ENCODE measurements at places on chromosomes 1 and 21.

DNA sequence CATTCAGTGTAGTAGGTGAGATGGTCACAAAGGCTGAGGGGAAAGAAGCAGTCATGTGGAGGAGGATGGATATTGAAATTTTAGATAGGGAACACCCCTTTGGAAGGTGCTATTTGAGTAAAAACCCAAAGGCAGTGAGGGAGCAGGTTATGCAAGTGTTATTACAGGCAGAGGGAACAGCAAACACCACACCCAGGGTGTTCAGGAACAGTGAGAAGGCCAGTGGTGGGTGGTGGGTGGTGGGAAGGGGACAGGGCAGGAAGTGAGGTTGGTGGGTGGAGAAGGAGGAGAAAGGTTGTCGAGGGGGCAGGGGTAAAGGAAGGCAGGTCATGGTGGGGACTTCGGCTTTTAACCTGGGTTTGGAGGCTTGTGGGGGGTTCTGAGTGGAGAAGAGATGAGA, 39.2 kb upstream of the SCMH1 start:
- no peak for DNase-seq

DNA sequence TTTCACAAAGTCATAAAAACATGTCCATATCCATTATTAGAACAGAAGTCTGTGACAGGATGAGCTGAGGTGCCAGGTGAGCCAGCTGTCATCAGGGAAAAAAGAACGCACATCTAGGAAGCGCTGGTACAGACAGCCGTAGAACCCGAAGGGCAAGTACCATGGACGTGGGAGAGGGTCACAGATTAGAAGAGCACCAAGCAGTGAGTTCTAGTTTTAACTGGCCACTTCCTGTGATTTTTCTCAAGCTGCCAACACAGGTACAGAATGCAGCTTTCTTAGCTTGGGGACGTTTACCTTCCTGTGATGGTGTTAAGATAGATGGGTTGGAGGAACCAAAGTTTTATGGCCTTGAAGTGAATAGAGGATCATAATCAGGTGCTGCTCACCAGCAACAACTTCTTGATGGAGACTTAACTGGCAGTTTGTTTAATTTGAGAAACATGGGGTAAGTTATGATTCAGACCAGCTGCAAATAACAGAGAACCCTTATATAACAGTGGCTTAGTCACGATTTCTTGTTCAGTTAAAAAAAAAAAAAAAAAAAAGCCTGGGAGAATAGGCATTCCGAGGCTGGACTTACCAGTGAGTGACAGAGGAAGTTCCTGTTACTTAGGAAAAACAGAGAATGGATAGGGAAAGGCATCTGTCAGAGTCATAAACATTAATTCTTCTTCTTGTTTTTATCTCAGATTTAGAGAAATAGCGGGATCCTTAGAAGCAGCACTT, 30.9 kb downstream of the AGT start:
- DNase-seq: no peak

DNA sequence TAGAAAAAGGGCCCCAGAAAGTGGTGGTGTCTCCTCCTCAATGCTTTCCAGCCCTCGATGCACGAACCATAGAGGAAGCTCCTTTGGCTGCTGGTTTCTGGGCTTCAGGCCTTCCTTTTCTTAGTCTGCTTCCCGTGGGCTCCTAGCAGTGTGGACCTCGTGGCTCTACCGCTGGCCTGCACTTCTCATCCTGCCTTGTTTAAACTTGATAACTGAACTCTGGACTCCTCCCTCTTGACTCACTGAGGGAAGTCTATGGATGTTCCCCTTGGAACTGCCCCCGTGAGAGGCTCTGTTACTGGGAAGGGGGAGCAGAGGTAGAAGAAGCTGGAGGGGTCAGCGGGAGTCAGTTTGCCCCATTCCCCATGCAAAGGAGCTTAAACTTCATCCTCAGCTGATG, 75.3 kb upstream of the WDR26 start:
- DNase-seq: no peak

GRCh38 chr1:145993618-145994390, 2.6 kb downstream of the TXNIP start:
- DNase-seq: no peak

- DNase-seq: no peak
Observed at GRCh38 chr1:110057963-110058518, 12.4 kb downstream of the ALX3 start.

- no peak for DNase-seq
Observed at GRCh38 chr1:74728736-74729135, 4.1 kb downstream of the CRYZ start.

DNA sequence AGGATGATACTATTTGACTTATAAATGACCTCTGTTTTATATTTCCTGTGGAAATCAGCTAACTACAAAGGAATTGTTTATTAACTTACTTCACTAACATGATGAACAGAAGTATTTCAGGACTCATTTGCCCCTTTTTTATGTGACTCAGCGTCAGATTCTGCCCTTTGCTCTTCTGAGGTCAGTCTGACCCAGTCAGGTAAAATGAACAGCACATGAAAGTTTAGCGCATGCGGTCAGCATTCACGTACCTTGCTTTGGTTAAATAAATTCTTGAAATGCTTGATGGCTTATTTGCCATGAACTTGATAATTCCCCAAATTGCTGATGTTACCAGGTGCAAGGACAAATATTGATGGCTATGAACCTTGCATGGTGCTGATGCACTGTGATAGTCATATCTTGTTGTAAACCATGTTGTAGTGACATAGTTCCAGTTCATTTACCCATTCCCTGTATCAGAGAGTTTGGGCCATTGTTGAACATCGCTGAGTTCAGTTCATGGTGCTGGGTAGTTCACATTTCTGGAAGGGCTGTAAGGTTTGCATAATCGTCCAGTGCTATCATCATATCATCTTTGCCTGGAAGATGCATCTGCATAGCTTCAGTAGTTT, 133.4 kb downstream of the NFIA start:
- DNase-seq: no peak

DNA sequence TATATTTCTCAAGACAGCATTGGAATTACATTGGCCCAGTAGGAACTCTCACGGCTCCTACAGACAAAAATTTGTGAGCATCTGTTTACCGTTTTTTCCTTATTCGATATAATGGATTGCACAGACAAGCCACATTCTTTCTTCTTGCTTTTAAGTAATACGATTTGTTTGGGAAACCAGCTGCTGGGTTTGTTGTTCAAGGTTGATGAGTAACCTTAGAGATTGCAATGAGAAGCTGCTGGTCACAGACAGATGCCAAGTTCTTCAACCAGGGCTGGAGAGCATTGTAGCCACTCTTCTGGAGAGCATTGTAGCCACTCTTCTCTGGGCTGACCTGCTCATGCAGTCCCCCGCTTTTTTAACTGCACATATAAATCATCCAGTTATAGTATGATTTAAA, 1.4 kb upstream of the MIA3 start:
- no peak for DNase-seq

DNA sequence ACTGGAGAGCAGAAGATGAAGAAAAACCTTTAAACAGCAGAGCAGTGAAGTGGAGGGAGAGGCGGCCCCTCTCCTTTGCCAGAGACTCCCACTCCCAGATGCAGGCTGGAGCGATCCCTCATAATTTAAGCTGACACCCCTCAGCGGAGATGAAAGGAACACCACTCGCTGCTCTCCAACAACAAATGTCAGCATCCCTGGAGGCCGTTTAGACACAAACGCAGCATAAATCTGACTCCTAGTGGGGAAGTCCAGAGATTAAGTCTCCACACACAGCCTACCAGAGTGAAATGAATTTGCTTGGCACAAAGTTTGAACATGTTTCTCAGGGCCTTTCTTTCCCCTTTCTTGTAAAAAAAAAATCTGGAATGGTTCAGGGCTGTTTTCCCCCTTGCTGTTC, 137.8 kb downstream of the LMX1A start:
- no peak for DNase-seq

DNA sequence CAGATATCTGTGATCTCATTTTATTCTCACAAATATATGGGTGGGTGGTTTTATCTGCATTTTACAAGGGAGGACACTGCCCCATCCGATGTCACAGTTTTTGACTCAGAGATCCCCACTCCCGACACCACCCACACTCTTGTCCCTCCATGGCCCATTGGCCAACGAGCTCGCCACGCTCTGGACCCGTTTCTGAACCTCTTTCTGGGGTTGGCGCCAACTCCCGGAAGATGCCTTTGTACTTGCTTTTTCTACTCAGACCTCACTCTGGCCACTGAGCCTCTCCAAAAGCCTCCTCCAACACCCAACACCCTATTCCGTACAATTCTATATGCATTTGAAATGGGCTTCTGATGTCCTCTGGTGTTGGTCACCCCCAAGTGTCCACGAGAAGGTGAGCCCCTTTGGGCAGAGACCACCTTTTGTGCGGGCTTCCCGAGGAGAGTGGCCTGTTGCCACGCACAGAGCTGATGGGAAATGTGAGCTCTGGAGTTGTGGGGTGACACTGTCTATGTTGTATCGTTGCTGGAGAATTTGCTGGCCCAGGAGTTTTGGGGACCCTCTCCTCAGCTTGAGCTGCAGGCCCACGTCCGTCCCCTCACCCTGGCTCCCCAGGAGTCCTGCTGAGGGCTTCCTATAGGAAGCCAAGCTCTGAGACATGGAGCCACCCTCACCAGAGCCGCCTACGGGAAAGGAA, 366.9 kb upstream of the VAMP3 start:
- no peak for DNase-seq

DNA sequence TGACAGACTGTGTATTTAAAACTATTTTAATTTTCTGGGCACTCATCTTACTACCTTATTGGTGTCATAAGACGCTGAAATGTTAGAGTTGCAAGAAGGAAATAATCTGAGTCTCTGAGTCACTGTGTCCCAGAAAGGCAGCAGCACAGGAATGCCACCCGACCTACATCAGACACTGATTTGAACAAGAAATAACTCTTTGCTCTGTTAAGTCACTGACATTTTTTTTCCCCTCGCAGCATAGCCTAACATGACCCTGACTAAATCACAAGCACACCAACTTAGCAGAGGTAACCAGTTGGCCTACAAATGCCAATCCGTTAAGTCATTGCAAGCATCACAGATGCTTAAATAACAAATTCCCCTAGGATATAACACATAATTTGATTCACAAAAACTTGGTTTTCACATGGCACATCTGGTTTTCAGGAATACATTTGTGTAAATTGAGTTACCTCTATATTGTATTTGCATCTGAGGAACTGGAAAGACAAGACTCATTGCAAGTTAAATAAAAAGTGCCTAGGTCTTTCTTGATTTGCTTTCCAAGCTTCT, 349.1 kb downstream of the SEC16B start:
- DNase-seq: no peak

DNA sequence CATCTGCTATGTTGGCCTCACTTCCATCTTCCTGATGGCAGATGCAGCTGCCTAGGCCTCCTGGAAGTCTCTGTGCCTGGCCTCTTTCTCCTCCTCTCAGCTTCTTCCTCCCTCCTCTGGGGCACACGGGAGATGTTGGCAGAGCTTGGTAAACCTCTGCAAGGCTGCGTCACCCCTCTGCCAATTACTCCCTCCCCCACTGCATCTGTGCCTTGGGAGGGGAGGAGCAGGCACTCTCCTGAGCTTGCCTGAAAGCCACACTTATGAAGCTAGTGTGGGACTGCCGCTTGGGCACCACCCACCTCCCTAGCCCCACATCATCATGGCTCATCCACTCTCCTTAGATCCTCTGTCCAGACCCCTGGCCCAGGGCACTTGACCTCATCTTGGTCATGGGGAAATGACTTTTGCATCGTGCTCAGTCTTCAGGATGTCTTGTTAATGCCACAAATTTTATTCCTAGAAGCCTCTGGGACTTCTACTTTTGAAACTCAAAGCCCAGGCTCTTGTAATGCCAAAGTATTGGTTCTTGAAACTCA, 7.3 kb upstream of the TMEM51 start:
- no peak for DNase-seq

- DNase-seq: no peak
Observed at GRCh38 chr1:118949315-118949714, 38.8 kb downstream of the TBX15 start.

DNA sequence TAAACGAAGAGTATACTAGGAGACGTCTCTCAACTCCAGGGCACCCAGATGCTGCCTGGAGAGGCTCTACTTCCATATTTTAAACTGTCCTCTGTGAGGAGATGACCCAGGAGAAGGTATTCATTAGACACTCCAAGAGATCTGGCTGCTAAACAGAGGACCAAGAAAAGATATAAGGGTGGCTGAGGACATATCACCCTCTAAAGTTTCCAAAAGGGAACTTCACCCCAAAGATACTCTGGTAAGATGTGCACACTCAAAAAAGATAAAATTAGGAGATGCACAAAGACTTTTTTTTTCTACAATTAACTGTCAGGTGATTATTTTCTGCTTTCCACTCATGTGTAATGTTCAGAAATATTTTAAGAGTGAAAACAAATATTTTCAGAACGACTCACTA, 1.4 kb downstream of the ZNF670 start:
- DNase-seq: no peak

DNA sequence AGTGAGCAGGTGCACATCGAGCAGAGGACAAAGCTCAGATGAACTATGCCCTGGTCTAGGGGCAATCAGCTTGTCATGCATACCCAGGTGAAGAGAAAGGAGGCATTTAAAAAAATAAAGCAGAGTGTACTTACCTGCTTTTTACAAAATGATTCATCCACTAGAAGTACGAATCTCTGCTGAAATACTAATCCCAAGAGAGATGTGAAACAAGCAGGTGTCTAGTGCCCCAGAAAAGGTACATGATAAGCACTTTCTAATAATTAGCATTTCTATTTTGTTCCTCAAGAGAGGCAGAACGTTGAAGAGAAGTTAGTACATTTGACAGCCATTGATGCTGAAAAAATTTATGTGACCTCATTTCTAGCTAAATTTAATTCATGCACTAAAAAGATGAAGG, 31.1 kb downstream of the CHODL start:
- no peak for DNase-seq

DNA sequence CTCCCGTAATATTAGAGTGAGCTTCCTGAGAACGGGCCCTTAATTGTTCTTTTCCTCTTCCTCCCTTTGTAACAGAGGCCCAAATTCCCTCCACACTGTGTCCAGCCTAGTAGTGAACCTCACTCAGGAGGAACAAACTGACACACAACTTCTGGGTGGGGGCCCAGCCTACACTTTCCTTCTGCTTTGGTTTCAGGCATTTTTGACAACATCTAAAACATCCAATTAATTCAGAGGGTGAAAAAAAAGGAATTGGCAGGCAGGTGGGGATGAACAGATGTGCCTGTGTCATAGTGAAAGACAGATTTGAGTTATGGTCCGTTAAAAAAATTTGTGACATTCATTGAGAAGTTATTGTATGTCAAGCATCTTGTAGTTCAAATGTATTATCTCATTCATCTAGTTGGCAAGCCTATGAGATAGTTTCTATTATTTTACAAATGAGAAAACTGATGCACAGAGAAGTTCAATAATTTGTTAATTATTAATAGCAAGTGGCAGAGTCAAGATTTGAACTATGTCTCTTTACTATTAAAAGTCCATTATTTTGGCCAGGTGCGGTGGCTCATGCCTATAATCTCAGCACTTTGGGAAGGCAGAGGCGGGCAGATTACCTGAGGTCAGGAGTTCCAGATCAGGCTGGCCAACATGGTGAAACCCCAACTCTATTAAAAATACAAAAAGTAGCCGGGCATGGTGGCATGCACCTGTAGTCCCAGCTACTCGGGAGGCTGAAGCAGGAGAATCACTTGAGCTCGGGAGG, 41.6 kb upstream of the LRIG2 start:
- DNase-seq: peak; percentile 40

- DNase-seq: no peak
Observed at GRCh38 chr1:110083866-110084226, 13.4 kb upstream of the ALX3 start.

Measured in GM20000 (cell line).